ENCODE measurements at places on chromosomes 5 and 9. TPM values are rescaled to one million over a fixed set of nuclear protein-coding genes. Genes with fewer than 3 reads are reported as not detected.

The CA9 gene
- total RNA-seq = not detected

The PRRX2 gene
- total RNA-seq = 0.17 TPM

The SV2C gene
- total RNA-seq = not detected

- peak; percentile 32 for DNase-seq
Measured at GRCh38 chr5:51810592-51810991, 427.3 kb downstream of the ISL1 start.

DNA sequence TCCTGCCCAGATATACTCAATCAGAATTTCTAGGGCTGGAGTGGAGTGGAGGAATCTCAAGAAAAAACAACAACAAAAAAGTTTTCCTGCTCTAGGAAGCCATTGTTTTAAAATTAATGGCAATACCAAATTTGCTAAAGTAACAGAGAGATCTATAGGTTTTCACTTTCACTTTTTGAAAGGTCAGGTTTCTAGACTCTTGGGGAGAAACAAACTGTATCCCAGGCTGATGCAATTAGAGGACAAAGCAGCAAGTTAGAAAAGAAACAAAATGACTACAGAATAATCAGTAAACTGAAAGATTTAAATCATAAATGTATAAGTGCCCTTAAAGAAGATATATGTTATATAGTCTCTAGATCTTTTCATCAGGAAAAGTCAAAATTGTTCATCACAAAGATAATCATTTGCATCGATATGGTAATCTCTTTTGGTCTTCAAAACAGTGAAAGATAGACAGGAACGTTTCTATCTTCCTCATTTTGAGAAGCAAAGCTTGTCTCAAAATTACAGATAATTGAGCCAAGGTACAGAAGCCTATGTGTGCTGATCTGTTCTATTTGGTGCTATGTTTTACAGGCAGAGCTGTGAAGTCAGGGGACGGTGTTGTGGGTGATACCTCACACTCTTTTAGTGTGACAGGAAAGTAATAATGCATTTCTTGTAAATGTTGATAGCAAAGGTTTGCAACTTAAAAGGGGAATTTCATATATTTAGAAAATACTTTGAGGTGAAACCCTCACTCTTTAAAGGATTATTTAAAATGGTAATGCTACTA lies 1746.6 kb upstream of the C9orf72 start:
- DNase-seq = no peak

- DNase-seq = no peak
Measured at GRCh38 chr9:137462396-137462985, 3.4 kb upstream of the NSMF start.

DNA sequence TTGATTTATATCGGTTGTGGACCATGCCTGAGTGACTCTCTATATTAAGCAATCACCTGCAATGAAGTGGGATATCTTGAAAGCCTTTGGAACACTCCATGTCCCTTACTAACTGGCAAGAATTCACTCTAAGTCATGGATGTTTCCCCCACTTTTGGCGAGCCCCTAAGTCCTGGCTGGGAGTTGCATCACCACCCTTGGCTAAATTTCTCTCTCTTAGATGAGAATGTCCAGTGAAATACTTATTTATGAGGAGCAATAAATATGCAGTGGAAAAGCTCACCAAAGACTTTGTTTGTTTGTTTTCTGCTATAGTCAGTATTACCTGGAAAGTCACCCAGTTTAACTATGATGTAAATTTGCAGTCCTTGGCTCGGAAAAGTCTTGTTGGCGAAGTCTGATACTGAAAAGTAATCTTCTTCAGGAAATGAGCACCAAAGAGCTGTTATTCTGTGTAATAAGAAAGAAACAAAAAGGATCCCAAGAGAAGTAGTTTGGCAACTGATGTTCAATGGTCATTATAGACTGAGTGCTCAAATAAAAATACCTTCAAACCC lies 333.8 kb downstream of the DMRT2 start:
- DNase-seq = no peak

- no peak for DNase-seq
Measured at GRCh38 chr9:84677080-84677479, 7.6 kb downstream of the NTRK2 start.

GRCh38 chr9:112586599-112587155 lies 100.0 kb downstream of the KIAA1958 start:
- DNase-seq = no peak

DNA sequence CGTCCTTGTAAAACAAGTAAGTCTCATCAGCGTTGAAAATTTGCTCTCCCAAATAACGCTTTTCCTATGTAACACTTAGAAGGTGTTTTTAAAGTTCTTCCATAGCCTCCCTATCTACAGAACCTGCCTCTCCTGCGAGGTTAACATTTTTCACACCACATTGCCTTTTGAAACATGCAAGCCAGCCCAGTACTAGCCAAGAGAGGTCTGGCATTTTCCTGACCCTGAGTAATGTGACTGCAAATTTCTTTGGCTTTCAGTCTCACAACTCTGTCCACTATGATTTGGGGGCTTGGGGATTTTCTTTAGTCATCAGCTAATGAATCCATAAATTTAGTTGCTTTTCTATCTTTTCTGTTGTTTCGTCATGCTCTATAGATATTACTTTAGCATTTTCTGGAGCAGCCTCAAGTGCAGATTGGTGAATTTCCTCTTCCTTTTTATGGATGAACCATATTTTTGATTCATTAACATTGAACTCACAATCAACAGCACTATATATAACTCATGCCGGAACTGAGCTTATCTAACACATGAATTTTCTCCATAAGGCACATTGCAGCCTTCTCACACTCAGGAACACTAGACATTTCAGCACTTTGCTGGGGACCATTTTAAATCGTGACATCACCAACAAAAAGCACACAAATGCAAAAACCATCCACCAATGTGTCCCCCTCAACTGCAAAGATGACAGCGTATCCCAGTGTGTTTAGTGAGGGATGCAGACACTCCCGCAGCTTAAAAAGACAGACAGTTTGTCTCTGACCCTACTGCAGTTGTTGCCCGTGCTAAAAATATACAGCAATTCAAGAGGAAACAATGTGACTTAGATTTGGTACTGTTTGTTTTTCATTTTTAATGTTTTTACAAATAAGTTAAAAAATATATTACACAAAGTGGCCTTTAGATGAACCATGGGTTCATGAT lies 77.2 kb upstream of the SPATA31C2 start:
- no peak for DNase-seq

DNA sequence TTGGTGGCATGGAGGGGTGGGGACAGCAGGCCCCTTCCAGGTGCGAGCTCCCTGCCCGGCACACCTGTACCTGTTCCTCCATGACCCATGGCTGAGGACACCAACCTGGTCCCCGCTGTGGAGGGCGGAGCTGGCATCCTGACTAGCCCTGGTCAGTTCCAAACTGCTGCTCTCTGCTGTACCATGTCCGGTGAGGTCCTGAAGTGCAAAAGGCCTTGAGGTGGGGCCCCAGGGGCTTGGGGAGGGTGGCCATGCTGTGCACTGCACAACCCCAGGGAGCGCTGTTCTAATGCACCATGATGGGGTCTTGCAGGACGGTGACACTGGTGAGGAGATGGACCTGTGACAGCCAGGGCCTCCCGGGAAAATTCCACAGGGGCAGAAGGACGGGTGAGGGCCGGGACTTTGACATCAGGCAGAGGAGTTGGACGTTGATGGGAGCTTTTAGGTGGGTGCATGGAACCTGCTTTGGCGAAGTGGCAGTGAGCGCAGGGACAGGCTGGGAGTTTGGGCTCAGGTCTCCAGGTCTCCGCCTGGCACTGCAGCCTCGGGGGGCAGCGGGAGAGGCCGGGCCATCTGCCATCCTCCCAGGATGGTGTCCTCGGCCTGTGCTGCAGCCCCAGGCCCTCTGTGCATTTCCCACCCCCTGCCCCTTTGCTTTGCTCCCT lies 38.9 kb downstream of the COL5A1 start:
- DNase-seq = no peak
